ENCODE measurements at places on chromosomes 2 and 18. TPM values are rescaled to one million over a fixed set of nuclear protein-coding genes. Genes with fewer than 3 reads are reported as not detected.

The BMP10 gene
- total RNA-seq, result not detected

DNA sequence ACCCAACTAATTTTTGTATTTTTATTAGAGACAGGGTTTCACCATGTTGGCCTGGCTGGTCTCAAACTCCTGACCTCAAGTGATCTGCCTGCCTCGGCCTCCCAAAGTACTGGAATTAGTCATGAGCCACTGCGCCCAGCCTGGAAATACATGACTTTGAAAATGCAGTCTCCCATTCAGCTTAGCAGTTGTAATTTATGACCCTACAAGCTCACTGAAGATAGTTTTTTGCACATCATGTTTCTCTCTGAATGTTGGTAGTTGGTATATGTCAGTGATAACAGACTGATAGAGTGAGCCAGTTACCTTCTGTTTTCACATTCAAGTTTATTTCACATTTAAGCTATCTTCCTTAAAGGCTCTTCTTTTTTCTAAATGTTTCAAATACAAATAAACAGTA lies 7.1 kb downstream of the WDR7 start:
- no peaks in the 10 kb centered on the region for H3K27me3 ChIP-seq
- no peak for DNase-seq
- peaks cover 20% of the 10 kb centered on the region for H3K36me3 ChIP-seq
- H3K27ac ChIP-seq, result no peak overlapping the region

DNA sequence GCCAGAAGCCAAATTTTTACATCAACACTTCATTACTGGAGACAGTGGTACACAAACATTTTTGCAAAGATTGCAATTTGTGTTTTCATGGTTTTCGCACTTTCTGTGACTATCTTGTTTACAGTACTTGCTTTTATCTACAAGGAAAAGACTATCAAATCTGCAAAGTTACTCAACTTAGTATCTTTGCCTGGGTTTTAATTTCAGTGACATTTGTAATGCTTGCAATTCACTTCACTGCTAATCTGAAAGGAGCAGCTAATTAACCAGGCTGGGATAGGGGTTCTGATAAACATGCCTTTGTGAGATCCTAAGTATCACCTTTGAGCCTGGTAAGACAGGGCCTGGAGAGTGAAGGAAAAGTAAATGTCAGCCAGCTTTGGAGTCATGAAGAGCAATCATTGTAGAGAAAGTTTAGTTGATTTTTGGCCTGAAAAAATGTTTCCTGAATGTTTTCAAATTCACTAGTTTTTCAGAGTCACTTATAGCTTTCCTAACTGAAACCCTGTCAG lies 194.2 kb downstream of the RIT2 start:
- H3K36me3 ChIP-seq, result no peaks in the 10 kb centered on the region
- H3K4me3 ChIP-seq, result no peak overlapping the region
- H3K27me3 ChIP-seq, result no peaks in the 10 kb centered on the region
- H3K4me1 ChIP-seq, result no peaks in the 10 kb centered on the region
- no peak overlapping the region for H3K27ac ChIP-seq

DNA sequence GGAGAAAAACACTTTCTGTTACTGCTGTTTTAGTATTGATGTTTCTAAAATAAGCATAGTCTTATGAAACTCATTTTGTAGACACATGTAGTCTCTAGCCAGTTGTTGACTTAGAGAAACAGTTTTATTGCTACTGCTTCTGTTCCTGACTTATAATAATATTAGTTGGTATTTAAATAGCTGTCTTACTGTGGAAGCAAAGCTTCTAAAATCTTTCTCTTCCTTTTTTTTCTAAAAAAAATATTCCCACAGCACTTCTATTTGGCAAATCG lies 121.8 kb downstream of the MTX2 start:
- no peak overlapping the region for H3K27ac ChIP-seq
- no peaks in the 10 kb centered on the region for H3K4me1 ChIP-seq
- H3K36me3 ChIP-seq, result no peaks in the 10 kb centered on the region
- peaks cover 36% of the 10 kb centered on the region for H3K27me3 ChIP-seq
- no peak overlapping the region for H3K4me3 ChIP-seq
- DNase-seq, result no peak
